Right renal cortex interstitium (tissue), 3 donors: ENCODE measurements at places on chromosomes 3 and 15. TPM values are rescaled to one million over a fixed set of nuclear protein-coding genes. Genes with fewer than 3 reads are reported as not detected.

- DNase-seq: no peak
Measured at GRCh38 chr3:56196700-56197099, 271.6 kb downstream of the ERC2 start.

DNA sequence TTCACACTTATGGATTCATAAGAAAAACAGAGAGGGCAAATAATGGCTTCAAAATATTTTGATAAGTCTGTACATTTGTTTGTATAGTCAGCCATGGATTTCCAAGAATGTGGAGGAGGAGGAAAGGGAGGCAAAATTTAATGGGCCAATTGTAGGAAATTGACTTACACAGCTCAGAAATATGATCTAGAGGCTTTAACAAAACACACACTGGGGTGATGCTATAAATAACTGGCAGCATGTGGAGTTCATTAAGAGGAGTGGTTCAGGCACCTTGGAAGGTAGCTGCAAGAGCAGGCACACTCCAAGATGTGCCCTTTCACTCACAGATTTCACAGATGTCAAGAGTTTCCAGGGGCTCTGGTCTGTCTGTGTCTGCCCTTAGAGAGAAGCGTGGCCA lies 193.4 kb upstream of the RASGRP1 start:
- DNase-seq: peak; percentile 35

DNA sequence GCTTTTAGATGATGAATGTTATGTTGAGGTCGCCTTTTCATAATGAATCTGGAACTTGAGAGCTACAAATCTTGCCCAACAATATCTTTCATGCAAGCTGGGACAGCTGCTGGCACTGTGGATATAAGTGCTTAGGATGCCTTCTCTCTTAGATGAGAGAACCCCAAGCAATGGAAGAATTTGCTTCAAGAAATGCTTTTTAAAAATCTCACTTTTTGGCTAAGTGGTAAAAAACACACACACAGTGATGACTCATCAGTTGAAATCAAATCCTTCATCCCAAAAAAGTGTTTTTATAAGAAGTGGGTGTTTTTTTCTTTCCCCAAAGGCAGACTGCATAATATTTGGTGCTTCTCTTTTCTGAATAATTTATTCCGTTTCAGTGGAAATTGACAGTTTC lies 38.4 kb upstream of the GALNT15 start:
- no peak for DNase-seq

- no peak for DNase-seq
Measured at GRCh38 chr3:110530902-110531301, 540.7 kb upstream of the NECTIN3 start.

- DNase-seq: no peak
Measured at GRCh38 chr3:76505202-76505845, 534.6 kb upstream of the ROBO2 start.

- DNase-seq: no peak
Measured at GRCh38 chr3:102259663-102260062, 175.2 kb upstream of the ZPLD1 start.

GRCh38 chr15:48340111-48340510 lies 8.9 kb downstream of the DUT start:
- no peak for DNase-seq

- no peak for DNase-seq
Measured at GRCh38 chr3:56413911-56414310, 54.4 kb downstream of the ERC2 start.

DNA sequence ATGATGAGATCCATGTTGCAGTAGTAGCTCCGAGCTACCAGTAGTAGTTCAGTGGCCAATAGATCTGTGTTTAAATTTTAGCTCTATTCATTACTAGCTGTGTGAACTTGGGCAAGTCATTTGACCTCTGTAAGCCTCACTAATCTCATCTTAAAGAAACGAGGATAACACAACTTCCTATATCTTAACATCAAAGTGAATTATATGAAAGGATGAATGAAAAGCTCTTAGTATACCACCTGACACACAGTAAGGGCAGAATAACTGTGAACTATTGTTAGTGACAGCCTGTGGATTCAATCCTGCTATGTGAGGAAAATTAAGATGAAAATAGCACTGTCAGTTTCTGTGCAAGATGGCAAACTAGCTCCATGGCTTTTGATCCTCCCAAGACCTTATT lies 114.5 kb upstream of the PHLDB2 start:
- no peak for DNase-seq

DNA sequence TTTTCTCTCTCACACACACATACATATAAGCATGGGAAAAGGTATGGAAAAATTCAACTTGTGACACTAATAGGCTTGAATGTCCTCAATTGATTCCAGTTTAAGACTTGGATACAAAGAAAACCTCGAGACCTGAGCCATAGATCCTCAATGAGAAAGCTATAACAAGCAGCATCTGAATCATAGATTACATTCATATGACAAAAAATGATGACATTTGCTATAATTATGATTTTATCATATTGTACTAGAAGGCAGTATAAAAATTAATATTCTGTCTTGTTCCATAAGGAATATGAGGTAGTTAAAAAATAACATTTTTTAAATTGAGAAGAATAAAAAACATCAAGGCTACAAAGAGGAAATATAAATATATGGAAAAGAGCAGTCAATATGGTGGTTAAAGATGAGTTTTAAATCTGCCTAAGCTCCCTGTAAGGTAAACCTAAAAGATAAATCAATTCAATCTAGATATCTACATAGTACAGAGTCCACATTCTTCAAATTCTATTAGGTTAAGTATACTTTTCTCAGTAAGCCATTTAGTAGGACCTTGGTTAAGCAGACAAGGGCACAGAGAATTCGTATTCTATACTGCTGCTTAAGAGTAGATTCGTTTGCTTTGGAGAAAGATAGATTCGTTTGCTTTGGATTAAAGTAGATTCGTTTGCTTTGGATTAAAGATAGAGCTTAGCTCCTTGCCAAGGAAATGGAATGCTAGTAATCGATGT lies 175.7 kb downstream of the STAG1 start:
- no peak for DNase-seq

- DNase-seq: peak; percentile 94
Measured at GRCh38 chr3:9749645-9750555, at the start of gene OGG1. TSS of gene OGG1 (plus strand) at chr3:9749952. CDS start at chr3:9750287, 335 bp downstream.

DNA sequence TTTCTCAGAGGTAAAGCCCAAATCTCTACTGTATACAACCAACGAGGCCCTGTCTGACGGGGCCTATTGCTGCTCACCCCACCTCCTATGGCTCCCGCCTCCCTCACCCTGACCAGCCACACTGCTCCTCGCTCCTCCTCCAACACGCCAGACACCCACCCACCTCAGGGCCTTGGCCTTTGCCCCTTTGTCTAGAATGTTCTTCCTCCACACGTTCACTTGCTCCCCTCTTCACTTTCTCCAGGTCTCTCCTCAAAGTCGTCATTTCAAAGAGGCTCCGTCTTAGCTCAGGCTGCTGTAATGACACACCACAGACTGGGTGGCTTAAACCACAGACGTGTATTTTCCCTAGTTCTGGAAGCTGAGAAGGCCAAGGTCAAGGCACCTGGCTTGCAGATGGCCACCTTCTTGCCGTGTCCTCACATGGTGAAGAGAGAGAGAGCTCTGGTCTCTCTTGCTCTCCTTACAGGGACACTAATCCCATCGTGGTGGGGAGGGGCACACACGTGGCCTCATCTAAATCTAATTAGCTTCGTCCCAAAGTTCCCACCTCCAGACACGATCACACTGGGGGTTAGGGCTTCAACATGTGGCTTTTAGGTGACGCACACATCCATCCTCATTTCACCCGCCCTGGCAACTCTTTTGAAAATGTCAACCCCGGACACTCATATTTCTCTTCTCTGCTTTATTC lies 98.2 kb downstream of the TLE3 start:
- no peak for DNase-seq

GRCh38 chr15:27458345-27459084 lies 487.5 kb downstream of the GABRG3 start:
- no peak for DNase-seq

- DNase-seq: no peak
Measured at GRCh38 chr3:118714800-118715199, 319.8 kb downstream of the IGSF11 start.

DNA sequence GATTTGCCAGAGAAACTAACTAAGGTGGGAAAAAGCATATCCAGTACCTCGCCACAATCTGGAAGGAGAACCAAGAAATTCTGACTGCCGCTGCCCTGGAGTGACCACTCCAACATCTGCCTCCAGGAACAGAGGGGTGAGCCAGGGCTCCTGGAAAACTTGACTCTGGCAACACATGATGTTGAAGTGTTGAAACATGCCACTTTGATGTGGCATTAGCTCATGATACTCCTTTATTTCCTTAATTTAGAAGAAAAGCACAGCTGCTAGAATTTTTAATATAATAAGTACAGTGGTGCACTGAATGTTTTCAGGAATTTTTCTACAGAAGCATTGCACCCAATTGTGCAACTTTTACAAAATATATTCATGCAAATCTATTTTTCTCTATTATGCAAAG lies 109.9 kb upstream of the BCL6 start:
- no peak for DNase-seq

- no peak for DNase-seq
Measured at GRCh38 chr3:29868543-29869101, 587.8 kb downstream of the RBMS3 start.

DNA sequence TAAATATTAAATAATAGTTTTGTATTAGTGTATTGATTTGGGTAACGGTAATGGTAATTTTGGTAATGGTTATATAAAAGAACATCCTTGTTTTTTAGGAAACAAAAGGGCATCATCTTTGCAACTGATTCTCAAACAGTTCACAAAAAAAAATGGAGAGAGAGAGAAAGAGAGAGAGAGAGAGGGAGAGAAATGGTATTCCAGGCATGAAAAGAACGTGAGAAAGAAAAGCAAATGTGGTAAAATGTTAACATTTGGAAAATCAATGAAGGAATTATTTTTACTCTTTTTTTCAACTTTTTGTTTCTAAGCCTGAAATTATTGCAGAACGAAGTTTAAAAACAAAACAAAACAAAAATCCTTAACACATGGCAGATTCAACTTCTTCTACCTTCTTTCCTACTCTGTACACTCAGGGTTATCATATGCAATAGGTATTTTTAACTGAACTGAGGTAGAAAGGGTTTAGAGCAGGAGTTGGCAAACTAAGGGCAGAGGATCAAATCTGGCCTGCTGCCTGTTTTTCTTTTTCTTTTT lies 2.2 kb upstream of the GLB1 start:
- no peak for DNase-seq

DNA sequence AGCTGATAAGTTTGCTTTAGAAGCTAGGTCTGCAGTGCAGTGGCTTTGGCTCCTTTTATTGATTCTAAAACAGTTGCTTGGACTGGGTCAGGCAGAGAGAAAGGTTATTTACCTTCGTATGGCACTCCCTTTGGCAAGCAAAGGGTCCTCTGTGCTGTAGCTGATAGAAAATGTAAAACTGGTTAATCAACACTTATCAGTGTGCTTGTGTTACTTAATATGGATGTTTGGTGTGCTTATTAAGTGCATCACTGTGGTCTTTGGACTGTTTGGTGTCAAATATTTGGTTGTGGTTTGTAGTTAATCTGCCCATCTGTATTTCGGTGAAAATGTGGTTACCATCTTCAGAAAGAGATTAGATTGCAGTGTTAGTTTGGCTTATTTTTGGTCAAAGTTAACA lies 16.0 kb downstream of the UBE2E2 start:
- DNase-seq: no peak

- DNase-seq: no peak
Measured at GRCh38 chr3:113261063-113261625, 49.8 kb downstream of the BOC start.

DNA sequence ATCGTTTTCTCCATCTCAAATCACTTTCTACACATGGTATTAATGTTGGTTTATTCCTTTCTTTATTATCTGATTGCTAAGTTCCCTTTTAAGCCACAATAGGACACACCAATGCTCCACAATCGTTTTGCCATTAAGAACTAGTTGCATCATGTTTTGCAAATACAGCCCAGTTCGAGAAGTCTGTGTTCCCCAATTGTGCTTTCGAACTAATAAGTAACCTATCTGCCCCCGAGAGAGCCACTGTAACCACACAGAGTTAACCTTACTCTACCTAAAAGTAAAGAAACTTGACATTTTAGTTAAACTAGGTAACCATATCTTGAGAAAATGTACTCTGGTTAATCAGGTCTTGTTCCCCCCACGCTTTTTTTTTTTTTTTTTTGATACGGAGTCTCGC lies 39.1 kb downstream of the MAGI1 start:
- DNase-seq: no peak

DNA sequence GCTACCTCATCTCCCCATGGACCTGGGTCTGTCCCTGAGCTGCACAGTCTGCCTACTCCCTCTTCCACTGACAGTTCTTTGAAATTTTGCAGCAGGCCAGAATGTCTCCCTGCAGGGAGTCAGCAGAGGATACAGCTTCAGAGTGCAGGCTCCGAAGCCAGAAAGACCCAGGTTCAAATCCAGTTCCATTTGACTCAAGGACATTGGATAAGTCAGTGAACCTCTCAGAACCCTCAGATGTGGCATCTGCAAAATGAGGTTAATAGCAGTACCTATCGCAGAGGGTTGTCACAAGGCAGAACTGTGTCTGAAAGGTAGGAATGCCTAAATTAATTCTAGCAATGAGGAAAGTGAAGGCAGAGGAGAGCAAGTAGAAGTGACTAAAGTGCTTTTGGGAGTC lies 244.4 kb upstream of the TRIM42 start:
- DNase-seq: no peak

DNA sequence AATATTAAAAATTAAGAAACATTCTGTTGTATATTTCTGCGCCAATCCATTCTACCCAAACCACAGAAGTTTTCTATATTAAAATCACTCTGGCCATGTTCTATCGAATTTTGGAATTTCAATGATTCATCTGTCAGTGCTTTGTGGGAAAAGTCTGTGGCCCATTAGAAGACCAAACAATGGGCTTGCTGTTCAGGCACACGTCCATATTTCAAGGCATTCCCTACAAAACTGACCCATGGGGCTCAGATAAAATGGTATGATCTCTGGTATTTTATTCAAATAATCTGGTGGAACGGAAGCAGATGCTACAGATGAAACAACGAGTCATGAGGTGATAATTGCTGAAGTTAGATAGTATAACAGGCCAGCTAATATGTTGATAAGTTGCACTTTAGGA lies 12.4 kb downstream of the NPHP3 start:
- no peak for DNase-seq

DNA sequence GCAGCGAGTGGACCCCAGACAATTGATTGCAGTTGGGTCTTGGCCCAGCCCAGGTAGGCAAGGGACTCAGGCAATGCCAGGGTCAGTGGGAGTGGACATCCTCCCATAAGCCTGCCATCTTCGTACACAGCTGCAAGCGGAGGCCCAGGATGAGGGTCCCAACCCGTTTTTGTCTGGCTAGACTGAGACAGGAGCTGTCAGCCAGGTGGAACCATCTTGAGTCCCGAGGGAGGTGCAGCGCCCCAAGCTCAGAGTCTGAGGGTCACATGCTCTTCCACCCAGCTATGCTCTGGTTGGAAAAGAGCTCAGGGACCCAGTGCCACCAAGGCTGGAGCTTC lies 22.6 kb upstream of the IP6K2 start:
- no peak for DNase-seq

GRCh38 chr3:163644172-163644571 lies 1434.1 kb downstream of the SI start:
- DNase-seq: no peak

GRCh38 chr3:30810625-30811024 lies 83.8 kb downstream of the GADL1 start:
- no peak for DNase-seq

GRCh38 chr3:64684715-64685261 lies 3.0 kb downstream of the ADAMTS9 start:
- DNase-seq: peak; percentile 60

SCG3 gene
- polyA plus RNA-seq: not detected

A4GNT gene
- 1.4 TPM for polyA plus RNA-seq

PLA2G4E gene
- polyA plus RNA-seq: not detected

GASK1A gene
- polyA plus RNA-seq: 3.6 TPM

GPR15 gene
- not detected for polyA plus RNA-seq

STAB1 gene
- polyA plus RNA-seq: 30.5 TPM

CBLB gene
- 45.0 TPM for polyA plus RNA-seq

GOLGA6B gene
- not detected for polyA plus RNA-seq

SLC24A5 gene
- 1.1 TPM for polyA plus RNA-seq
